Caco-2 (cell line): ENCODE measurements at places on chromosomes 6 and 20. TPM values are rescaled to one million over a fixed set of nuclear protein-coding genes. Genes with fewer than 3 reads are reported as not detected.

DNA sequence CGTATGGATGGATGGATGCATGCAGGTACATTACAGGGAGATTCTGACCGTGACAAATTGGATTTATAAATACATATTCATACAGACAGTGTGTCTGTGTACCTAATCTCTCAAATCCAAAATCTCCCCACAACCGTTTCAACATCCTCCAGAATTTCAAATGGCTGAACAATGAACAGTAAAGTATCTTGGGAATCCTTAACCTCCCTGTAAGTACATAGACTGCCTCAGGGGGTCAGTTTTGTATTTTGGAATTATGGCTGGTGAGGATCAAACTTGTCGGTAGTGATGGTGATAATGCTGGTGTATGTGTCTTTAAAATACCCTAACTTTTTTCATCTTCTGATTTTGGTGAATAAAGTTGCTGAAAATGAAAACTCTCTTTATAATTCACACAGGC is 246.2 kb downstream of the FOXC1 start:
- DNase-seq, result no peak

GRCh38 chr6:157211603-157212455 is 111.5 kb downstream of the TMEM242 start:
- no peak for DNase-seq

- DNase-seq, result no peak
Observed at GRCh38 chr6:132430110-132430509, 28.8 kb upstream of the MOXD1 start.

DNA sequence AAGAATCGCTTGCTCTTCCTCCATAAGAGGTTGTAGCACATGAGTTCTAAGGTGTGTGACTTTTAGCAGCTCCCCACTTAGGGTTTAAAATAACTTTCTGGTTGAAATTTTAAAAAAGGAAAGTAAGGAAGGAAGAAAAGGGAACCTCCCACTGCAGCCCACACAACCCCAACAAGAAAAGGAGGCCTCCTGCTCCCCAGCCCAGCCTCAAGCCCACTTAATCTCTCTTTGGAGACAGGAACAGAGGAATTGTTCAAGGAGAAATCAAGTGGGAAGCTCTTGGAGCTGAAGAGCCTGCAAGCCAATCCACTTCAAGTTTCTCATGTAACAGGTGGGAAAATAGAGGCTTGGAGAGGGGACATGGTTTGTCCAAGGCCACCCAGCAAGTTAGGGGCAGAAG is 39.1 kb upstream of the PREX1 start:
- DNase-seq, result no peak

DNA sequence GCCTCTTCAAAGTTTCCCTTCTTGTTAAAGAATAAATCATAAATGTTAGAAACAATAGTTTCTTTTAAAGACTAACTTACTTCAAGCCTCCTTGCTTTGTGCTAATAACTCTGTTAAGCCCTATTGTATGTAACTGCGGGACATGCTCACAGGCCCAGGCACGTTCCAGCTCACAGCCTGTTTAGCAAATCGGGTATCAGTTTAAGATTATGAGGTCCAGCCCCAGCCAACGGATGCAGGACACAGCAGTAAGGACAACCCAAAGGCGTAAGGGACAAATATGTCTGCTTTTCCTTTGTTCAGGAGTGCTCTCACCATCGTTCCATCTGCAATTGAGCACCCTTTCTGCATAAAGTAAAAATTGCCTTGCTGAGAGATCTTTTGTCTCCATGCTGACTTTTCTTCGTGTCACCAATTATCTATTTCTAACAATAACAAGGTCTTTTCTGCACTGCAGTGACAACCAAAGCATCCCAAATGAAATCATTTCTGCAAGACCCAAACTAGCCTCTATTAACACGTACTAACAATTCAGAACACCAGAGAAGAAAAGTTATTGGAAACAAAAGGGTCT is 1.4 kb downstream of the C6orf52 start:
- no peak for DNase-seq

DNA sequence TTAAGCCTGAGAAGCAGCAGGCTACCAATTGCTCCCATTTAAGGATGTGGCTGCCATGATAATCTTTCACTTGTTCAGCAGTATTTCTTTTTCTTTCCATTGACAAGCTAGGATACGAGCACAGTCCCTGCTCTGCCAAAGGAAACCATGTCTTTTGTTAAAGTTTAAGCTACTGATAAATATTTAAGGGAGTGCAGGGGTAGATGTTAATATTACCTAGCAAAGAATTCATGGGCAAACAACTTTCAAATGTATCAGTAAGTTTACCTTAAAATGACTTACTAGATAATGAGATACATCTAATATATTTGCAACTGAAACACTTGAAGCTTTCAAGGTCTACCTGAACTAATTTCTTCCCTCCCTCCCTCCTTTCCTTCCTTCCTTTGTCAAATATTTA is 77.3 kb downstream of the OPN5 start:
- no peak for DNase-seq

GRCh38 chr6:57242505-57242904 is 20.4 kb upstream of the RAB23 start:
- no peak for DNase-seq

- DNase-seq, result no peak
Observed at GRCh38 chr6:55643861-55644260, 64.9 kb upstream of the HMGCLL1 start.

- no peak for DNase-seq
Observed at GRCh38 chr6:30055513-30055912, 5.6 kb upstream of the POLR1H start.

GRCh38 chr6:135311446-135312200 is 130.5 kb downstream of the MYB start:
- no peak for DNase-seq

- no peak for DNase-seq
Observed at GRCh38 chr6:25050356-25050755, 114.6 kb upstream of the RIPOR2 start.

DNA sequence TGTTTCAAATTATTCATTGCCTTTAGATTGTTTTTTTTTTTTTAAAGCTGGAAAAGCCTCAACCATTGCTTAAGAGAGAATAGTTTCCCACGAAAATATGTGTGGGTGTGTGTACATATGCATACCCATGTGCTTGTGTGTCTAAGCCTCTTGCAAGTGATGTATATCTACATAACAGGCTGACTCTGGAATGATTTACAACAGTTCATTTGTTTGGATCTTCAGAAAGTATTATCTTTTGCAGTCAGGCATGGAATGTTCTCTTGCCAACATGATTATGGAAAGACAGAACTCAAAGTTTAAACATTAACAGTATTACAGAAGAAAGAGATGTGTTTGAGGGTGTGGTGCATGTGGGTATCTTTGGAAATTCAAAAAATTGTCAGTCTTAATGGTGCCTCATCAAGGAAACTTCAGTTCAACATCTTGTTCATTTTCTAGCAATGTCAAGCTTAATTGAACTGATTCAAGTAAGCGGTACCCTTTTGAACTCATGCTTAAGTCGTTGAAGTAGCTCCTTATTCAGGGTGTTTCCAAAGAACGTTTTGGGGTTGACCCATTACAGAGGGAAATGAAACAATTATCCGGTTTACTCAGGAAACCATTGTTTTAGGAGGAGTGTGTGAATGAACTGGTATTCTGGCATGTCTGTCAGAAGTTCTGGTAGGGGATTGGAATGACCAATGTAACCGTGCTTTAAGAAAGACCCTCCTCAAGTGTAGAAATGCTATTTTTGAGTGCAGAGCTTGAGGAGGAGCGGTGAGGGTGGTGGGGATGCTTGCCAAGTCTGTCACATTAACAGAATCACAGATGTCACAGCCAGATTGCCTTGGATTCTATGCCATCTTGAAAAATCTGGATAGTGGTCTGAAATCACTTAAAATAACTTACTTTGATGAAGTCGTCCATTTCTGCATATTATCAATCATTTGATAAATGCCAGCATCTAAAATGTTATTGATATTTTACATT is 60.3 kb downstream of the ADGRG6 start:
- DNase-seq, result peak; percentile 69

- no peak for DNase-seq
Observed at GRCh38 chr6:111534231-111534751, 51.3 kb upstream of the REV3L start.

The TSPO2 gene
- total RNA-seq, result 0.49 and 0.61 TPM in 2 replicates

The ADGB gene
- not detected in 2 replicates for total RNA-seq

The HLA-DMA gene
- total RNA-seq, result 1.6 and 2.1 TPM in 2 replicates

The SMIM29 gene
- 14.3 and 16.0 TPM in 2 replicates for total RNA-seq

The TMEM244 gene
- not detected in 2 replicates for total RNA-seq

The LAMA2 gene
- total RNA-seq, result 0.02 and 0.05 TPM in 2 replicates

The PHACTR3 gene
- 0.11 TPM in 1 of 2 replicates, not detected in the other for total RNA-seq
